NCI-H1417 (cell line): ENCODE measurements at places on chromosomes 2 and 18.

DNA sequence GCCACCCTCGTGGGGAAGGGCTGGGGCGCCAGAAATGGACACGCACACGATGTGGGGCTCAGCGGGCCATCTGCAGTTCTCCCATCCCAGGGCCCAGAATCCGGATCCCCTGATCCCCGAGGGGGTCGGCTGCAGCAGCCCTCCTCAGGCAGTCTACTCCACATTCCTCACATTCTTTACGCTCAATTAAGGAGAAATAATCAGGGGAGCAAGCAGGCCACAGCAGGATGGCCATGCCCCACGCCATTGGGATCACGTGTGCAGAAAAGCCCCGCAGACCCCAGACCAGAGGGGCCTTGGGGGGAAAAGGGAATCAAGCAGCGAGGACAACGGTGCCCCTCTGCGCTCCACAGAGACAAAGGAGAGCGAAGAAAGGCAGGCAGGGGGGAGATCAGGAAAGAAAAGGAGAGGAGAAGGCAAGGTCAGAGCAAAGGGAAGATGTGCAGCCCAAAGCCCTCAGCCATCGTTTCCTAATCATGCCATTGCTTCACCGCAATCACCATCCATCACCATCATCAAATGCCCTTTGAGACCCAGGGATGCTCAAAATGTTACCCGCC is 17.5 kb upstream of the PKDCC start:
- DNase-seq: no peak

DNA sequence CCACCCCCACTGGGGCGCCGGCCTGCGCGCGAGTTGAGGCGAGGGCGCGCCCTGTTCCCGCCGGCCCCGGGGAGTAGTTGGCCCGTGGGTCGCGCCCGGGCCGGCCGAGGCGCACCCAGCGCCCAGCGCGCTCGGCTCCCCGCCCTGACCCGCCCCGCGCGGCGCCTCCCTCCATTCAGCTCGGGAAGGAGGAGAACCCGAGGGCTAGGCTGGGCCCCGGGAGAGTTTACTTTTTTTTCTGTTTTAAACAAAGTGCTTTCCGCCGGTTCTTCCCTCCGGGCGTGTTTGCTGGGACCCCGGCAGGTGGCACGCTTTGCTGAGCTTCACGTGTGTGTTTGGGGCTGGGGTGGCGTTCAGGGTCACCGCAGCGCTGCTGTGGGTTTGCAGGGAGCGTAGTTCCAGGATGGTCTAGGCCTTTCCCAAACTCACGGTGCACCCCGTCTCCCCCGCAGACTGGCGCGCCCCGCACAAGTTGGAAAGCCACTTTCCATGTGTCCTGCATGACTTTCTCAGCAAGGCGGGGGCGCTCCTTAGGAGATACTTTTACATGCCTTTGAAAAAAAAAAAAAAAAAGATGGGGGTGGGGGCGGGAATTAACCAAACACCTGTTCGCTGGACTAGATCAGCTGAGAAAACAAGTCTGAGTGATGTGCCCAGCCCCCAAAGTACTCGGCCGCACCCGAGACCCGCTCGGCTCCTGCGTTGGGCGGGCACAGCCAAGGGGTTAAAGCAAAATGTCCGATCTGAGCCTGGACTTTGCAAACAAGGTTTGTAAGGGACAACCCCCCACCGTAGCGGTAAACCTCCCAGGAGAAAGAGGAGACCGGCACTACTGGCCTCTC is 825 bp downstream of the ITGA6 start:
- no peak for DNase-seq

- no peak for DNase-seq
Observed at GRCh38 chr2:190789074-190790004, 91.3 kb upstream of the GLS start.

- DNase-seq: no peak
Observed at GRCh38 chr18:70428439-70428838, 139.6 kb downstream of the SOCS6 start.

DNA sequence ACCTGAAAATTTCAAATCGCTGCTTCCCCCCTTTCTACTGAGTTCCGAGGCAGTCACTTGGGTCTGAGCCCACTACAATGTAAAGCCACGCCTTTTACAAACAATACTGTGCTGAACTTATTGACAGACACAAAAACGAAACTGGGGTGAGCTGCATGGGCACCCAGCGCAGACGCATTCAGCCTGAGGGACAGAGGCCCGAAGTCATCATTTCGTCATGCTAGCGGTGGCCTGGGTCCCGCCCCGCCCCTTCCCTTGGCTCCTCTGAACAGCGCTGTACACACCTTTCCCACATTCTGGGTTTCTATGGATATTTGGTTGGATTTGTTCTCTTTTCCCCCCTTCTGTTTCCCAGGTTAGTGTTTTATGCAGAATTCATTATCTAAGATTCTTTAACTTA is 71.7 kb downstream of the EIPR1 start:
- DNase-seq: no peak

- DNase-seq: no peak
Observed at GRCh38 chr2:213306316-213306942, 22.2 kb downstream of the SPAG16 start.

- no peak for DNase-seq
Observed at GRCh38 chr18:22342625-22343024, 75.1 kb downstream of the CTAGE1 start.

GRCh38 chr2:85734942-85735608 is 18.7 kb upstream of the ATOH8 start:
- DNase-seq: no peak

DNA sequence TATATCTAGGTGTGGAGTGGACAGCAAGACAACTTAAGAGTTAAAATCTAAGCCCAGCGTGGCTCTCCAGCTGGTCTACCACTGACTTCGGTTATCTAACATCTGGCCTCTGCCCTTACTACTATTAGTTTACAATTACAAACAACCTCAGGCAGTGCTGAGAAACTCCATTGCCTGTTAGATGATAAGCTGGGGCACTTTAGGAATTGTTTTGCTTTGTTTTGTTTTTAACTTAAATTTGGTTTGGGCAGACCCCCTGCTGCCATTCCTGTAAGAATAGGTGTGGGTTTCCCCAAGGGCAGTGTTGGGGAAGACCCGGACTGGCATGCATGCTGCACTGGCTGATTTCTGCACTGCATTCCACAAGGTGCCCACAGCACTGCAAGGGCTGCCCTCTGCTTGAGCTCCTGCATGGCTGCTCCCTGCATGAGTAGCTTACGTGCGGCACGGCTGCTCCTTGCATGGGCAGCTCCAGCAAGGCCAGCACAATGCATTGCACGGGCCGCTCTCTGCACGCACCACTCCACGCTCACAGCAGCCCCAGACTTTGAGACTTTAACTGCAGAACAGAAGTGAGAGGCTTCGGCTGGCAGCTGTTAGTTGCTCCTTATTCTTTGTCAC is 74.2 kb upstream of the SERTAD2 start:
- no peak for DNase-seq

GRCh38 chr2:152097801-152098495 is 896 bp downstream of the CACNB4 start:
- no peak for DNase-seq

DNA sequence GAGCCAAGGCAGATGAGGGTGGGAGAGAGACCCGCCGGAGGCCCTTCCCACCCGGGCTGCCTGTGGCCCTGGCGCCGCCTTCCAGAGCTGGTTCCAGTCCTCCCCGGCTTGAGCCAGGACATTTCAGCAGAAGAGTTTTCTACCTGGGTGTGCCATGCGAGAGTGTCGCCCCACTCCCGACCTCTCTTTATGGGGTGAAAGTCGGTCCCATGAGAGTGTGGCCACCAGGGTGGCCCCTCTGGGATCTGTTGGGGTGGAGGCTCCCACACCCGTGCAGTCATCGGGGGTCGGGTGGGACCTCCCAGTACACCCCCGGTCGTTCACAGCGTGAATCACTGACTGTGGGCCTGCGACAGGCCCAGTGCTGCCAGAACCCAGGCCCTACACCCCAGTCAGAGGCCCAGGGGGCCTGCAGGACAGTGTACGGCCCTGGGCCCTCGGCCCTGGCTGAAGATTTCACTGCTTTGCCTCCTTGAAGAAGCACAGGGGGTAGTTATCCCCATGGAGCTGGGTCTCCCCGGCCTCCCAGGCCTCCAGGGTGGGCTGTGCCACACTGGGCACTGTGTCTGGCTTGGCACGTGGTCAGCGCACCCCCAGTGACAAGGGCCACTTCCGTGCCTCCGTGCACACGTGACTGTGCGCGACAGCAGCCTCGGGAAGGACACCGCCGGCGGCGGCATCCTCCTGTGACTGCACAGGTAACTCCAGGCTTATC is 5.9 kb downstream of the NFATC1 start:
- DNase-seq: no peak

- DNase-seq: no peak
Observed at GRCh38 chr2:55932843-55933242, 9.3 kb upstream of the EFEMP1 start.

GRCh38 chr2:27799646-27800010 is 28.1 kb downstream of the MRPL33 start:
- DNase-seq: no peak

DNA sequence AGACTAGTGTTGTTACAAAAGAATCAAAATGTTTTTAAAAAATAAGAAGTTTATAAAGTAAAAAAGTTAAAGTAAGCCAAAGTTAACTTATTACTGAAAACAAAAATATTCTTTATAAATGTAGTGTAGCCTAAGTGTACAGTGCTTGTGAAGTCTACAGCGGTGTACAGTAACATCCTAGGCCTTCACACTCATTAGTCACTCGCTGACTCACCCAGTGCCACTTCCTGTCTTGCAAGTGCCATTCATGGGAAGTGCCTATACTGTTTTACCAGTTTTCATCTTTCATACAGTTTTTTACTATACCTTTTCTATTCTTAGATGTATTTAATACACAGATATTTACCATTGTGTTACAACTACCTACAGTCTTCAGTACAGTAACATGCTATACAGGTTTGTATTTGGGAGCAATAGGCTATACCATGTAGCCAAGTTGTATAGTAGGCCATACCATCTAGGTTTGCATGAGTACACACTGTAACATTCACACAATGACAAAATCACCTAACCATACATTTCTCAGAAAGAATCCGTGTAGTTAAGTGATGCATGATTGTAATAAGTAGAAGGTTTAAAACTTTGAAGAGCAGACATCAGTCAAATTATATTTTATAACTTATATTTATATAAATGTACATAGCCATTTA is 13.4 kb downstream of the SERPINB7 start:
- DNase-seq: no peak

DNA sequence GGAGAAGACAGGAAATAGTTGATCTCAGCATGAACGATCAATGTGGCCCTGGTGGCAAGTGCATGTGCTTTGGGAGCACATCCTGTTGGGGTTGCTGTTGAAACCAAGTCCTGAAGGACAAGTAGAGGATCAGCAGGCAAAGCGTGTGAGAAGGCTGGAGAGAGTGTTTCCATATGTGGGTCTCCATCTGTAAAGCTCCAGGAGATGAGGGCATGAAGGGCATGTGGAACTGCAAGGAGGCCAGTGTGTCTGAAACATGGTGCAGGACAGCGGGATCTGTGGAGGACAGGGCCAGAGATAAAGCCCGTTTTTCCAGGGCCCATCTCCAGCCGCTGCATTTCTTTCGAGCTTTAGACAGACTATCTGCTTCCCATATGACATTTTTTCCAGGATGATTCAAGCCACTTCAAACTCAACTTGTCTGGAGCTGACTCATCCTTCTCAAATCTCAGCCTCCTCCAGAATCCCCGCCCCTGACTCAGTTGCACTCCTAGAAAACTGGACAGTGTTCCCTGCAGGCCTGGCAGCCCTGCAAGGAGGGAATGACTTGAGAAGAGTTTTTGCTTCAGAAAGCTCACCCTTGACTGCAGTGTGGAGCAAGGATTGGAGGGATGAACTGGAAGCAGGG is 226.1 kb downstream of the VAPA start:
- no peak for DNase-seq

- DNase-seq: no peak
Observed at GRCh38 chr2:237171881-237172280, 86.2 kb downstream of the COPS8 start.

- DNase-seq: no peak
Observed at GRCh38 chr2:240183006-240183874, 42.8 kb upstream of the OTOS start.

DNA sequence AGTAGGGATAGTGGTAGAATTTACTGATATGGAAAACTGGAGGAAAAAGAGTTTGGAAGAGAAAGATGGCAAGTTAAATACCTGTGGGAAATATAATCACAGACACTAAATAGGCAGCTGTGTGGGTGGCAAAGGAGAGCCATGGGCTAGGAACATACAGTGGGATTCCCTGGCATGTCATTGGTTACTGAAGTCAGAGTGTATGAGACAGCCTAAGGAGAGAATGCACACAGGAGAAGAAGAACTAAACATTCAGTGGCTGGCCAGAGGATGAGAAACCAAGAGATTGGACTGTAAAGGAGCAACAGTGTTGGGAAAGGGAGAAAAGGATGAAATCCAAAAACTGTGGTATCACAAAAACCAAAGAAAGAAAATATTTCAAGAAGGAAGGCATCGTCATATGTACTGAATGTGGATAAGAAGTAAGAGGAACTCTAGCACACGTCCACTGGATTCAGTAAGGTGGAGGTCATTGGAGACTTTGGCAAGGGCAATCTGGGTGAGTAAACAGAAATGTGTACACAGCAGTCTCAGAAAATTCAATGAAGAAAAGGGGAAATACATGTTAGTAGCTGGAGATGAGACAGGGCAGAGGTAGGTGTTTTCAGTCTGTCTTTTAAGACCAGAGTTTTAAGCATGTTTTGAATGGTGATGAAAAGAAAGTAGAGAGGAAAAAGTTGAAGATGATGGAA is 83.3 kb downstream of the SPIRE1 start:
- DNase-seq: no peak

GRCh38 chr2:190840569-190841172 is 40.0 kb upstream of the GLS start:
- no peak for DNase-seq

DNA sequence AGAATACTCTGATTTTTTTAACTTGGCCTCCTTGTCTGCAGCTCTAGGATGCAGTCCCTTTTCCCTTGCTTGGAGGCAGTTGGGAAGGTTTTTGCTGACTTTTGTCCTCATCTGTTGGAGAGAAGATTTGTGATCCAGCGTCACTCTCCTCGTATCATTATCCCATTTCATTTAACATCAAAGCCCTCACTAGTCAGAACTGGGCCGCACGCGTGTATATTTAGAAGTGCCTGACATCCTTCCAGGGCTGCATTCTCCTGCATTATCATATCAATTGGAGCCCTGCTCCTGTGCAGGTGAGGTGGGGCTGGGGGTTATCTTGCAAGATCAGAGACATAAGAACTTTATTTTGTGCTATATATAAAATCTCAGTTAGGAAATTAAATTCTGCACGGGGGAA is 435.1 kb upstream of the HS6ST1 start:
- no peak for DNase-seq
